Gastrocnemius medialis (tissue), 4 donors: ENCODE measurements at places on chromosomes 13 and 19. TPM values are rescaled to one million over a fixed set of nuclear protein-coding genes. Genes with fewer than 3 reads are reported as not detected.

The ADGRE3 gene
- total RNA-seq, result not detected

The PSPC1 gene
- total RNA-seq, result 41.6 TPM

The COL5A3 gene
- total RNA-seq, result 9.8 TPM

The STAP2 gene
- 1.3 TPM for total RNA-seq

The C19orf85 gene
- not detected for total RNA-seq
